ENCODE measurements at places on chromosomes 11 and 22.

DNA sequence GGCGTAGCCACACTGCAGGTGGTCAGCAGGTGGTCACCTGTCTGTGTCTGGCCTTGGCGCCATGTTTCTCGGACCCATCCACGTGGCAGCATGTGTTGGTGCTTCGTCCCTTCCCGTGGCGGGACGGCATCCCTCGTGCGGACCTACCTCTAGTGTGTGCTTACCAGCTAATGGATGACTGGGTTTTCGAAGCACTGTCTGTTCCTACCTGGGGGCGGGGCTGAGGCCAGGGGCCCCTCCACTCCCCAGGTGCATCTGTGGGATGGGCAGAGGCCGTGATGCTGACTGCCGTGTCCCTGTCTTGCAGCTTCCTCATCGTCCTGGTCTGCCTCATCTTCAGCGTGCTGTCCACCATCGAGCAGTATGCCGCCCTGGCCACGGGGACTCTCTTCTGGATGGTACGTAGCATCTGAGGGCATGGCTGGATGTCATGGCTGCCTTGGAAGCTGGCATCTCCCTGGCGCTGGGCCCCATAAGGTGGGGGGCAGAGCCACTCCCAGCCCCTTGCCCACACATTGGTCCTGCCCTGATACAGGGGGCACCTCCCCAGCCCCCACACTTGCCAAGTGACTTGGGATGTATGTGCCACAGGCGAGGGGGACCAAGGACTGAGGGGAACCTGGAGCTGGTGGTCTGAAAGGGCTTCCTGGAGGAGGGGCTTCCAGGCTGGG is 82.9 kb downstream of the KCNQ1 start:
- DNase-seq: peak; percentile 4

- no peak for DNase-seq
Measured at GRCh38 chr22:22932512-22932941, 44.9 kb downstream of the IGLL5 start.

DNA sequence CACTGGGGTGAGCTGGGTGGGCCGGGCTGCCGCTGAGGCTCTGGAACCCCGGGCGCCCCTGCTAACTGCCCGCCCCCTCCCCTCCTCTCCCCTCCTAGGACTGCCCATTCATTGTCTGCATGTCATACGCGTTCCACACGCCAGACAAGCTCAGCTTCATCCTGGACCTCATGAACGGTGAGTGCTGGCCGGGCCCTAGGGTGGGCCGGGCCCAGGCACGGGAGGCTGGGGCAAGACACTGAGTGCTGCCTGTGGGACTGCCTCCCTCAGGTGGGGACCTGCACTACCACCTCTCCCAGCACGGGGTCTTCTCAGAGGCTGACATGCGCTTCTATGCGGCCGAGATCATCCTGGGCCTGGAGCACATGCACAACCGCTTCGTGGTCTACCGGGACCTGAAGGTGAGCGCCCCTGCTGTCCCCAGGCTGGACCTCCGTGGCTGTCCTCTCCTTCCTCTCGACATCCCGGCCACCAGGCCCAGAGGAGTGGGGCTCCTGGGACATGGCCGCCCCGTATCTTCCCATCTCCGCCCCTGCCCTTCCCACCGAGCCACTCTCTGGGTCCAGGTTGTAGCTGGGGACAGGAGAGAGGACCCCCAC is 7.5 kb upstream of the ANKRD13D start:
- no peak for DNase-seq

GRCh38 chr11:8603696-8604077 is 9.7 kb upstream of the STK33 start:
- DNase-seq: no peak

DNA sequence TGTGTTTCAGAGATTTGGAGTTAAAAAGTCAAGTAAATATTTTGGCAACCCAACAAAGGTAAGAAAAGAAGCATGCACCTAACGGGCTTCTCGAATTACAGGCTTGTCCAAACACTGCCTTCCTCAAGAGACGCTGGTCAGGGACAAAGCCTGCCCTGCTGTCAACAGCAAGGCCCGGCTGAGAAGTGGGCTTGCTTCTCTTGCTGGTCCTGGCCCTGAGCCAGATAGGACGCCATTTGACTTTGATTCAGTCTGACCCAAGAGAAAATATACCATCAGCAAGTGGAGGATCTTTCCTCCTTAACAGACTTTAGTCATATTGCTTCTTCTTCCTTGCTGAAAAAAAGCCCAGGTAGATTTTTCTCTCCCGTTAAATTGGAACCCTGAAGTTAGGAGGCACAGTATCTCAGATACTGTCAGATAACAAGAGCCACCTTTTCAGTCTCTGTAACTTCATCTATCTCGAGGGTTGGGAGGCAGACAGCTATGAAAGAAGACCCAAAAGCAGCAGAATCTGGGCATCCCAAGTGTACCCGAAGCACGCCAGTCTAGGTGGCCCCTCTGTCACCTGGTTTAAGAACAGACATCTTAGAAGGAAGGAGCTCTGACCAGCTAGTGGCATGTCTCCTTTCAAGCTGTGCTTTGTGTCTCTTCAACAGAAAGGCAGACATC is 57.5 kb downstream of the C22orf31 start:
- DNase-seq: peak; percentile 26

DNA sequence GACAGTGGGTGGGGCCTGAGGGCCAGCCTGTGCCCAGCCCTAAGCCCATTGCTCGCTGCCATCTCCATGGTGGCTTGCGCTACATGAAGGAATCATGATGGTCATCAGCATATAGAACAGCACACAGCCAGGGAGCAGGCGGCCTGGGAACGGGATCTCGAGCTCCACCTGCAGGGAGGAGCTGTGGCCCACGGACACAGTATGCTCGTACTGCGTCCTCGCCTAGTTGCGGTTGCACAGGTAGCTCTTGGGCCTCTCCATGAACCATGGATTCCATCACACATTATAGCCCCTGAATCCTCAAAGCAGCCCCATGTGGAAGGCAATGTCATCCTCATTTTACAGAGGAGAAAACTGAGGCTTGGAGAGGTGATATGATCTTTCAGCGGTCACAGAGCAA is 15.1 kb downstream of the SEC14L4 start:
- no peak for DNase-seq

DNA sequence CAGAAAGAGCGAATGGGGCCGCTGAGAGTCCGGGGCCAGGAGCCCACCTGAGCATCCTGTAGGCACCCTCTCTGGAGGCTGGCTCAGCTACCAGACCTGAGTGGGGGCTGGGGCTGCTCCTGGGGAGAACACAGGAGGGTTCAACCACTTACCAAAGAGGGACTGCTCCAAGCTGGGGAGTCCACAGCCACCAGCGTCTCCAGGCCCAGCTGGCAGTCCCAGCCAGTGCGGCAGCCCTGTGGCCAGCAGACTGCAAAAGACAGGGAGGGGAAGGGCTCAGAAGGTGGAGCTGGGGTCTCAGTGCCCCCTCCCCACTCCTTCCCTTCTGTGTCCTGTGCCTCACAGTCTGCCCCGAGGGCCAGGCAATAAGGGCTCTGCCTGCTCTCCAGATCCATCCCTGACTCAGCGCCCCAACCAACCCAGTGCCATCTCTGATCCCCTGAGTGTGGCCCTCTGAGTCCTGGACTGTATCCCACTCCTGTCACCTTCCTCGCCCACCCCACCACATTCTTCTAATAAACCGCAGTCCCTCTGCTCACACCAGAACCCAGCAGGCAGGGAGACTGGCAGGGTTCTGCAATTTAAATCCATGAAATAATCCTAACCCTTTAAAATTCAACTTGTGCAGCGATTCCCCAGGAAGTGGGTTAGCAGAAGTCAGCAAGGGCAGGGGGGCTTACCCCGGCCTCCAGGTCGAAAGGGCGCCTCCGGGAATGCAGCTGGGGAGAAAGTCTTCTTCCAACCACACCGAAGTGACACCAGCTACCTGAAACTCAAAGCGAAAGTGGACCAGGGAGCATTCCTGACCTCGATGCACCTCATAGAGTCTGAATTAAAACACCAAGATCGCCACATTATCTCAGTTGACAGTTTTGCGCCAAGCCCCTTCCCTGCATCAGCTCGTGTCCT is 13.3 kb downstream of the CHST1 start:
- DNase-seq: no peak

DNA sequence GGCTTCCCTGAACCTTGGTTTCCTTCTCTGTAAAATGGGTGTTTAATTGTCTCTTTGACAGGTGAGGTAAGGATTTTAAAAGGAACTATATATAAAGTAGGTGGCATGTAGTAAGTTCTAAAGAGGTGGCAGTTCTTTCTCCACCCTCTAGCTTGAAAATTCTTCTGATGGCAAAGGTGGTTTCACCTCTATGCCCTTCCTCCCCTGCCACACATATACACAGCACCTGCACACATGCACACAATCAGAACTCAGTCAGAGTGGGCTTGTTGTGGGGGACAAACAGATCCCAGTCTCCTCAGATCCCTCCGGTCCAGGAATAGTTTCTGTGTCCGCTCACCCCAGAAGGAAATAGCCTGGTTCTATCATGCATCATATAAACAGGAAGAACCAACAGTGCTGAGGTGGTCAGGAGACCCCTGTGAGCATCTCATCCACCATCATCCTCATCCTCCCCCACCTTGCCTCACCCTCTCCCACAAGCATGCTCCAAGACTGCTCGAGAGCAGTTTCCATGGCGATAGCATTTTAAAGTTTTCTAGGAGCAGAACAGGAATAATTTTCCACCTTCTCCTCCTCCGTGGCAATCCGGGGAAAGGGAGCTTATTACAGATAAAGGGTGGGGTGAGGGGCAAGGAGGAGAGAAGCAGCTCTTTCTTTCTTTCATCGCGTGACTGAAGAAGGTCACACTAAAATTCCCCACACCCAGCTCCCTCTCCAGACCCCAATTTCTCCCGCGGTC is 123.6 kb downstream of the CHST1 start:
- no peak for DNase-seq

DNA sequence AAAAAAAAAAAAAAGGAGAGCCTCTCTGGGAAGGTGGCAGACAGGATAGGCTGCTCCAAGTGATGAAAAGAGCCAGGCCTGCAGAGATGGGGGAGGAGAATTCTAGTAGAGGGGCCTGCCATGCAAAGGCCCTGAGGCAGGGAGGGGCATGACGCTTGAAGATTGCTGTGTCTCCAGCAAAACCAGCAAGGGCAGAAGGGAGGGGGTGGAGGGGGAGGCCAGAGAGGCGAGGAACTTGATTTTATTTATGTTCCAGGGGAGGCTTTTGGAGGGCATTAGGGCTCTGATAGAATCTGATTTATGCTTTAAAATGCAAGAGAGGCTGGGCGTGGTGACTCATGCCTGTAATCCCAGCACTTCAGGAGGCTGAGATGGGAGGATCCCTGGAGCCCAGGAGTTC is 16.7 kb upstream of the PACSIN2 start:
- DNase-seq: no peak

GRCh38 chr22:45273452-45274075 is 11.2 kb upstream of the UPK3A start:
- no peak for DNase-seq

DNA sequence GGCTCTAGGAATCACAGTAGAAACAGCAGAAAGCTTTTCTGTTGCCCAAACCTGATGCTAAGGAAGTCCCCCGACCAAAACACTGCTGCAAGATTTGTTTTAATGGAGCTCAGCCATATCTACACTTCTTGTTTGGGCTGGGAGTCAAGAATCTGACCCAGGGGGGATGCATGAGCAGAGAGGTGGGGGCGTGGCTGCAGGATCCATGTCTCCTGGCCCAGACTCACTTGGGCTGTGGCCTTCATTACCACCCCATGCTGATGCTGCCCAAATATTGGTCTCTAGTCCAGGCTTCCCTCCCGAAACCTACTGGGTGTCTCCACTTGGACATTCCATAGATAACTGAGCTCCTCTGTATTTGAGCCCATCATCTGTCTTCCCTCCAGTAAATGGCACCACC is 361.5 kb upstream of the LARGE1 start:
- no peak for DNase-seq

- no peak for DNase-seq
Measured at GRCh38 chr11:69526453-69526810, 45.0 kb downstream of the LINC01488 start.

DNA sequence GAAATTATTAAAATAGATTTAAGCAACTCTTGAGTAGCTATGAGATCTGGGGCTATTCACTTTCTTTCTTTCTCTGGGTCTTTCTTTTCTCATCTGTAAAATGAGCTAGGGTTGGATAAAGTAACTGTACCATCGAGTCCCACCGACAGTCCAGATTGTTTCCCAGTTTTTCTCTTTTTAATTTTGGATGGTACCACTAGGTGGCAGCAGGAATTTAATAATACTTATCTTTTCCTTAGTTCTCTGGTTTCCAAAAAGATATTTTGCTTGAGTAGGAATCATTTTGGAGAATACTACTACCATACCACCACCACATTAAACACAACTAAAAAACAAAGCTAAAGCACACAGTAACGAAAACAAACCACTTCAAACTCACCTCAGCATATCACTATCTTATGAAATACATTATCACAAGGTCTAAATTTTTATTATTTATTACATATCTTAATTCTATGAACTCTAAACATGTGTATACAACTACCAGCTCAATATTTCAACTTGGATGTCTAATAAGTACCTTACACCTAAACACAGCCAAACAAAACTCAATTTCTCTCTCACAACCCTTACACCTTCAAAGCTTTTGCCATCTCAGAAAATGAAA is 584.0 kb downstream of the KCNA4 start:
- DNase-seq: no peak
